ENCODE measurements at places on chromosomes 1 and 21. TPM values are rescaled to one million over a fixed set of nuclear protein-coding genes. Genes with fewer than 3 reads are reported as not detected.

AADACL3 gene
- total RNA-seq, result not detected

DNA sequence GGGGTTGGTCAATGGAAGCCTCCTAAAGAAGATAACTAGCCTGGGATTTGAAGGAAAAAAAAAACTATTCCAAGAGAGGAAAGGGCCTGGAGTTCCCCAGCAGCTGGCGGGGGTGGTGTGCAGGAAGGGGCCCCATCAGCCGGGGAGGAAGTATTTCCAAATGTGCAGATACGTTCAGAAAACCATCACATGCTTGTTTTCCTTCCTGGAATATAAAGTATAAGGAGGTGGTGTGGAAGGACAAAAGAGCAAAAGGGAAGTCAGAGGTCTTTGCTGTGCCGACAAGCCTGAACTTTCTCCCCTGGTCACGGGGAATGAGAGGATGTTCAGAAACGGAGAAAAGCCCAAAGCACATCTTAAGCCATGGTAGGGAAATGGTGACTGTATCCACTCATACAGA is 72.0 kb upstream of the BACE2 start:
- DNase-seq, result no peak

DNA sequence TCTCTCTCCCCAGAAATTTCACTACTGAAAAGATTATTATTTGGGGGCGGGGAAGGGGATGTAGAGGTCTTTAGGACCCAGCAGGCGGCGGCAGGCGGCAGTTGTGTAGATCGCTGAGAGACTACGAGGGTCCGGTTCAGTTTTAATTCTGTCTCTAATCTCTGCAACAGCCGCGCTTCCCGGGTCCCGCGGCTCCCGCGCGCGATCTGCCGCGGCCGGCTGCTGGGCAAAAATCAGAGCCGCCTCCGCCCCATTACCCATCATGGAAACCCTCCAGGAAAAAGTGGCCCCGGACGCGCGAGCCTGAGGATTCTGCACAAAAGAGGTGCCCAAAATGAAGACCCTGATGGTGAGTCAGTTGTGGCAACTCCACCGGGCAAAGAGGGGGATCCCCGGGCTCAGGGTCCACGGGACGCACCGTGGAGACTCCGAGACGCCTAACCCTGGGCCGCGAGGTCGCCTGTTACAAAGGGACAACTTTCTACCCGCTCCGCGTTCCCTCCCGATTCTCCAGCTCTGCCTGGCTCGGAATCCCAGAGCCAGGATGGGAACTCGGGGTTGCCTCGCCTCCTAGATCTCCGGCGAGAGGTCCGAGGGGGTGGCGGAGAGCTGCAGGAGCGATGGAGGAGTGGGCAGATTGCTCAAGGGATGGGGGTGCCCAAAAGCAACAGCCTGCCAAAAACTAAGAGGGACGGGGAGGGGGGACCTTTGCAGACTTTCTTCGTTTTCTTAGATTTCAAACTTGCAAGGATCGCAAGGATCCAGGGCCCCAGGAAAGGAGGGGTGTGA is at the start of gene ST6GALNAC5:
ST6GALNAC5 (plus strand) TSS at position 139 of the 789 bp plus-strand sequence.
- no peak for DNase-seq

OMA1 gene
- total RNA-seq, result 9.8 TPM

DNA sequence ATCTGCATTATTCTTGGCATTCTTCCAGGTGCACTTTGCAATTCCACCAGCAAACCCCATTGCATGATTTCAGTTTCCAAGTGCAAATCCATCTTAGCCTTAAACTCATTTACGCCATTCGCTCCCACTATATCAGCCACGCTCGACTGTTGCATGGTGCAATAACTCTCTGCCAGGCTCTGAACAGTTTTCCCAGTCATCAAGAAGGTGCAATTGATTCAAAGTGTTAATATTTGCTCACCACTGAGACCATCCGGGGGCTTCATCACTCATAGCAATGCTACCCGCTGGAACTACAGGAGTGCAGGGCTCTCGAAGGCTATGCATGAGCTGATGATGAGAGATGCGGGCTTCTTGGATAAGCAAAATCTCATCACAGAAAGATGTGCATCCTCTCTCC is 488.2 kb downstream of the OMA1 start:
- DNase-seq, result peak; percentile 3

DNA sequence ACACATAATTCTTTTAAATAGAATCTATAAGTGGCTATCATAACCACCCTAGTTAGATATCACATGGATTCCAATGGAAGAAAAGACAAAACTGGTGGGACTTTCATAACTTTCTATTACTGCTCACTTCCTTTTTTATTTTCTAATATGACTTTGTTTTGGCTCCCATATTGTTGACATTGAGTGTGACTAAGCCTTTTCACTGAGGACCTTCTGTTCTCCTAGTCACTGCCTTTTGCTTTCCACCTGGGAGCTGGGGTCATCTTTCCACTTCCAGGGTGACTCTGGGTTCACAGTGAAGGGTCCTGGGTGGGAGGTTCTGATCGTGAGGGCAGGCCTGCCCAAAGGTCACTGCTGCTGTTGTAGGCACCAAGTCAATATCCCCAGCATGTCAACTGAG is 275.8 kb downstream of the TGFB2 start:
- DNase-seq, result peak; percentile 74

DNA sequence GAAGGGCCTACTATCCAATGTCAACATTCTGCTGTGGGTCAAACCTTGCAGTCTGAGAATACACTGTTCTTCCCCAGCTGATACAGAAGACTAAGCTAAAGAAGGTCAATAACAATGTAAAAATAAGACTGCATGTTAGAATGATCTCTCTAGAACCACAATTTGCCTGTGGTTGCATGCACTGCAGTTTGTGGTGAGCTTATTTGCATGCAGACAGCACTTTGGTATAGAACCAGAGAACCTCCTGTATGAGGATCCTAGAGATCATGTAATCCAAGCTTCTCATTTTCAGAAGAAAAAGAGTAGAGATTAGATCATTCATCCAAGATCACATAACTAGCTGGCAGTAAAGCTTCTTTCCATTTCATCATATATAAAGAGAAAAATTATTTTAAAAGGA is 15.8 kb downstream of the SYNJ1 start:
- DNase-seq, result no peak

GRCh38 chr1:216766633-216767327 is 43.6 kb upstream of the ESRRG start:
- DNase-seq, result no peak

USH2A gene
- not detected for total RNA-seq

NTMT2 gene
- not detected for total RNA-seq

- DNase-seq, result no peak
These were observed 13.2 kb downstream of the FCER1A start for GRCh38 chr1:159315381-159315780.

Data from lung microvascular endothelial cell (primary cell).